ENCODE measurements at places on chromosomes 7 and 10.

GRCh38 chr10:72407471-72407870 is 52.8 kb upstream of the DNAJB12 start:
- DNase-seq = no peak

DNA sequence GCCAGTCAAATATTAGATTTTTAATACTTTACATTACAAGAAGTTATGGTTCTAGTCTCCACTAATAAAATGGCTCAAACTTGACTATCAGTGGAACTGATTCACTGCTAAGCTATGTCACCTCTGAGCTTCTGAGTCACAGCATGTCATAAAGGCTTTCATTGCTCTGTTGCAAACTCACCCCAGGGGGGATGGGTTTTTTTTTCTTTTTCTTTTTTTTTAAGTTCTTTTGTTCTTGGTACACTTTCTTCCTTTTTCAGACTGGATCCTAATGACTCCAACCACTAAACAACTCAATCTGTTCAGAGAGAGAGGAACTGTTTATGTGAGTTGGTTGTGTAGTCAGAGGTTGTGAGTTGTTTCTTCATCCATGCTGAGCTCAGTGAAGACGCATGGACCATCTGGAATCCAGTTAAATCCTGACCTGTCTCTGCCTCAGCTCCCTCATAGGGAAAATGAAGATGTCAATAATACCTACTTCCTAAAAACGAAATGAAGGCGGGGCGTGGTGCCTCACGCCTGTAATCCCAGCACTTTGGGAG is 11.0 kb downstream of the MYOF start:
- DNase-seq = peak; percentile 99

DNA sequence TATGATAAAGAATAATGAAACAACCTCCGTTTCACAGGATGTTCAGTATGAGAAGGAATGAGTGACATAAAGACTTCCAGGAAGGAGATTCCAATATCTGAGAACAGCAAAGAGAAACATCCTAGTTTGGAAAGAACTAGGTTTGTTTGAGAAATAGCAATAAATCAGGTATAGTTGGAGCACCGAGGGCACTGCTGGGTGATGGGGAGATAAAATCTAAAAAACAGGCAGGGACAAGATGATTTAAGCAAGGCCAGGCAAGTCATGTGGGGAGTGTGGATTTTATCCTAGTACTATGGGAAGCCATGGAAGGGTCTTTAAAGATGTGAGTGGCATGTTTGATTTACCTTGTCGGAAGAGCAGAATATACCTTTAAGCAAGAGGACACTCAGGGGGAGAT is 169.7 kb downstream of the SPAG6 start:
- DNase-seq = no peak

DNA sequence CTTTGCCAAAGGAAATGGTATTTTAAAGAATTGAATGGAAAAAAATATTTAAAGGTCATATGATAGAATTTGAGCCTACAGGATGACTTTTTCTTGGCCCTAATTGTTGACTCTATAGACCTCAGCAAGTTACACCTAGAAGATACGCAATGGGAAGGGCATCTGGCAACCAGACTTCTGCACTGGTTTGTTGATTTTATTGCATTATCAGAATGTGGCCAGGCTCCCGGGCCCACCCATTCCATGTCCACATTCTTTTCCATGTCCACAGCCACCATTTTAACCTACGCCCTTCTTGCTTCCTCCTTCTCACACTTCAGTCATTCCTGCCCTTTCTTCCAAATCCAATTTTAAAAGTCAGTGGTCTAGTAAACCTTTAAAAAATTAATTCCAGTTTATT is 738.4 kb downstream of the SUGCT start:
- DNase-seq = no peak

- peak; percentile 58 for DNase-seq
Observed at GRCh38 chr10:14601872-14602725, 172.6 kb downstream of the FAM107B start.

DNA sequence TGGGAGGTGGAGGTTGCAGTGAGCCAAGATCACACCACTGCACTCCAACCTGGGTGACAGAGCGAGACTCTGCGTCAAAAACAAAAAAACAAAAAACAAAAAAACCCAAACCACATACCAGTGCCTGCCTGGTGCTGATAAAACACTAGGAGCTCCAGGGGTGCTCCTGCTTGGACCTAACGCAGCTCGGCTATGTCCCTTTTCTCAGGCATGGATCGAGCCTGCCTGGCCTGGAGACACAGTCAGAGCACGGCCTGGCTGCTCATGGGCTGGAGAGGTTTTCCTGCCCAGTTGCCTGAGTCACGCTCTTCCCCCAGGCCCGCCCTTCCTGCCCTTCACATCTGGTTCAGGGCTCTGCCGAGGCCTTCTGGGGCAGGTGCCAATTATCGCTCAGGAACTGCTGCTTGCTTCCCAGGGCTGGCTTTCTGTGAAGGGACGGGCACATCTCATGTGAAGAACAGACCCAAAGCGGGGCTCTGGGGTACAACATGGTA is 12.6 kb upstream of the NPFFR1 start:
- peak; percentile 96 for DNase-seq

GRCh38 chr7:101368422-101369165 is 5.9 kb downstream of the COL26A1 start:
- no peak for DNase-seq

- DNase-seq = no peak
Observed at GRCh38 chr10:33596422-33596821, 262.0 kb upstream of the NRP1 start.

DNA sequence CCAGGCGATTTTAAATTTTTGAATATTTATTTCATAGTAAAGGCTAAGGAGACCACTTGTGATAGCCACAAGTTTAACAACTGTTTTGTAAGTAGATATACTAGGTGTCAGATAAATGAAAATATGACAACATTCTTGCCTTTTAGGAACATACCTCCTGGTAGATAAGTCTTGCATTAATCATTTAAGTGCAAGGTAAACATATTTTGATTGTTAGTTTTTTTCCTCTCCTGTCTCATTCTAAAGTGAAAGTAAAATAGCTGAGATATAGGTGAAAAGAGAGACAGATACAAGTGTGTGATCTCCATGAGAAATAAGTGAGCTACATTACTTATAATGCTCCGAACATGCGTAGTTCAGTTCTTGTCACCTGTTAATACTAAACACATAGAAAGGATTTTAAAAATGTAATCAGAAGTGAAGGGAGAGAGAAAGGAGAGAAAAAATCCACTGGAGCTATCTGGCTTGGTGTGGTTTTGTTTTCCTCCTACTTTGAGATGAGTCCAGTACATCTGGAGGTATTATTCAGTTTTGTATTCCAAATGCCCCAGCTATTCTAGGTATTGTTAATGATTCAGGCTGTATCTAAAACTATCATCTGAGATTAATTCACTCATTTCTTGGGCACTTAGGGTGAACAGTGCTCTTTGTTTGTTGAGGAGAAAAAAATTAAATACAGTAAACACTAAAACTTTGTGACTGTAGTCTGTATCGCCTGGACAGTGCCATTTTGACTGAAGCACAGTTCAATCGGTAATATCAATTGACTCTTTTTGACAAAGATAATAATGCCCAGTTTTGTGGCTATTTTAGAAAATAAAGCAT is 21.2 kb downstream of the GLCCI1 start:
- no peak for DNase-seq

GRCh38 chr10:88642963-88643362 is 21.3 kb upstream of the LIPF start:
- DNase-seq = peak; percentile 69

DNA sequence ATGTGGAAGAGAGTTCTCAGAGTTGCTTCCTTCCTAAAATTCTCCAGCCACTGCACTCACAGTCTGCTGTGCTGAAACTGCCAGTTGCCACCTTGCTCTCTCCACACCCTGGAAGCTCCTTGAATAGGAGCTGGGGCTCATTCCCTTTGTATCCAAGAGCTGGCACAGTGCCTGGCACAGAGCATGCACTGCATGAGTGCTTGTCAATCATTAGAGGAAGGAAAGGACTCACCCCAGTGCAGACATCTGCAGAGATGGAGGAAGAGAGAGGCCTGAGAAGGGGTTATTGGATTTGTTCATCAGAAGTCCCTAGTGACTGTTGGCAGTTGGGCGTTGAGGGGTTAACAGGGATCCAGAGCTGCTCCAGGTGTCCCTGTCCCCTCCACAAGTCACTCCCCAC is 41.7 kb upstream of the DUSP5 start:
- DNase-seq = no peak

DNA sequence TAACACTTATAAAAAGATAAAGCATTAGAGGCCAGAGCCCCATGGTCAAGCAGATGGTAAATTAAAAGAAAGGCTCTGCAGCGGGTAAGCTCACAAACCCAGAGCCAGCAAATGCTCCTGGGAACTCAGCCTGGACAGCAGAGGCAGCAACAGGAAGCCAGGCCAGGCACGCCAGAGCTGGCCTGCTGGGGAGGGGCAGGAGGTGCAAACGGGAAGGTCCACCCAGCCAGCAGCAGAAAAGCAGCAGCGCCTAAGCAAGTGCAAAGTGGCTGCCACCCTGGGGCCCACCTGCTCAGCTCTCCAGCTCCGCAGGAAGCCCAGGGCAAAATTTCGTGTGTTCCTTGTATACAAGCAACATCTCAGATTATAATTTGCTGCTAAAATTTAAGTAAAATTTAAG is 82.7 kb upstream of the GPR22 start:
- DNase-seq = peak; percentile 25

GRCh38 chr7:125025620-125026019 is 96.0 kb upstream of the POT1 start:
- no peak for DNase-seq

DNA sequence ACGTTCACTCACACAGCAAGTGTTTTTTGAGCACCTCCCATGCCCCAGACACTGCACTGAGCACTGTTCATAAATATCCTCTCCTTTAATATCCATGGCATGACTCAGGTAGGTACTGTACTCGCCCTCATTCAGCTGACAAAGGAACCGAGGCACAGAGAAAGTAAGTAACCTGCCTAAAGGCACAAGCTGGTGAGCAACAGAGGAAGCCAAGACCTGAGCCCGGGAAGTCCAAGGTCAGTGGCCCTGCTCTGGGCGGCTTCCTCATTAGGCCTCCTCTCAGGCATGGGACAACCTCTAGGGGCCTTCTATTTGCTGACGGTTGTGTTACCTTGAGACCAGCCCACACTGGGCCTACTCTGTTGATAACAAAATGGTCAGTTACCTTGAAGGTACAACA is 45.1 kb upstream of the EZH2 start:
- DNase-seq = no peak

GRCh38 chr7:145360511-145361100 is 524.8 kb upstream of the TPK1 start:
- no peak for DNase-seq

DNA sequence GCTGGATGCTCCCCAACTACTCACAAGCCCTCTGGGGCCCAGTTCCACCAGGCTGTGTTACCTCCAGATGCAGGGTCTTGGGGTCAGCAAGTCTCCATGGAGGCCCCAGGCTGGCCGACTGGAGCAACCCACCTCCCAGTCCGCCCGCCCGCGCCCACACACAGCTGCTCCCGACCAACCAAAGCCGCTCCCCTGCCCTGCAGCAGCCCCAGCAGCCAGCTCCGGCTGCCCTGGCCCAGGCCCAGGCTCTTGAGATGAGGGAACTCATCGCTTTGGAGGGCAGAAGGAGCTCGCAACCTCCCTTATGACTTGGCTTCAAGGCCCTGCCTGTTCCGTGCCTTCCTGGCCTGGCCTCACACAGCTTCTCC is 47.2 kb downstream of the LRRC20 start:
- peak; percentile 24 for DNase-seq

DNA sequence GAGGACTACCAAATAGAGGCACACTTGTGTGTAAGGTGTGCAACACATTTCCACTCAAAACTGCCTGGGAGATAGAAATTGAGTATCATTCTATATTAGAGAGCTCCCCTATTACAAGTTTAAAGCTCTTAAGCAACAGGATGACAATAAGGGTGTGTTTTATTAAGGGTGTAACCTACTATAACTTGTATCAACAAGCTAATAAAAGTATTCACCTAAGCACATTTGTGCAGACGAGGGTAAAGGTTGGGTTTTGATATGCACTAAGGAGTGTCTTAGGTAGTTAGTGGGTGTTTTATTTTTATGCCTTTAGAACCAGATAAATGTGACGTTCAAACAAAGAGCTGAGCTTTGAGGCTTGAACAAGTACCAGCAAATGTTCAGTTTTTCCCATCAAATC is 2.8 kb upstream of the FAM53B start:
- no peak for DNase-seq

DNA sequence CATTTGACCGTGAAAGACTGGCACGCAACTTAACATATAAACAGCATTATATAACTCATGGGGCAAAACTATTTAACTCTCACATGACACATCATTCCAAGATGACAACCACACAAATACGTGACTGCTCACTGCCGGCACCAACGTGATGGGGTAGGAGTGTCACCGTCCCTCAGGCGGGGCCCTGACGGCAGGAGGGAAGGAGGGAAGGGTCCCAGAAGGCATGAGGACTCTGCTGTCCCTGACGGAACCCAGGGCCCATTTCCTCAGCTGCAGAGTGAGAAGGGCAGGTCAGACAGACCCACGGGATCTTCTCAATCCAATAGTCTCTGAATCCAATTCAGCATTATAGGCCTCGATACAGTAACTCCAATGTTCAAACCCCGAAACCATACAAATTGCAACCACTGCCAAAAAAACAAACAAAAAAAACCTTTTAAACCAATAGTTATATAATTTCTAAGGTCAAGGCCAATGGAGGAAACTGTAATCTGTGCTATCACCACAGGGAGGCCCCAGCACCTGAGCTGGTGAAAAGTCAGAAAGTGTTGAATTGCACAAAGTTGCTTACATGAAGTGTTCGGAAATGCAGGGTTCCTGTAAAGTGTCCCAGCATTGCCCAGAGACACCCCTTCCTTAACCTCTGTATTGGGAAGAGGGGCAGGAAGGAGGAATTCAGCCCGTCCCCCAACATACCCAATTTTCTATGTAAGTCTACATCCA is 137.4 kb downstream of the TNS3 start:
- peak; percentile 52 for DNase-seq

GRCh38 chr10:12198156-12198555 is 2.2 kb downstream of the CDC123 start:
- no peak for DNase-seq

DNA sequence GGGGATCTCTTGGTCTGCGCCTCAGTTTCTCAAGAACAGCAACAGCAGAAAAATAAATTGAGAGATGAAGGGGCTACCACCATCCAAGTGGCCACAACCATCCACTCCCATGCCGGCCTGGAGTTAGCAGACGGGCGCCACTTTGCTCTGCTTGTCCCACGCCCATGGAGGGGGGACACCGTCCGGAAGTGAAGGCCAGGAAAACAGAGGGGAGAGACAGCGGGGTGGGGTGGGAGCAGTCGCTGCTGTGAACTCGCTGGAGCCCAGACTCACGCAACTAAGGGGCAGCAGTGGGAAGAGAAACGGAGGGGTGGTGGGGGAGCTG is 135.4 kb downstream of the KIF20B start:
- no peak for DNase-seq

- DNase-seq = no peak
Observed at GRCh38 chr7:2775376-2775775, 68.7 kb downstream of the GNA12 start.

DNA sequence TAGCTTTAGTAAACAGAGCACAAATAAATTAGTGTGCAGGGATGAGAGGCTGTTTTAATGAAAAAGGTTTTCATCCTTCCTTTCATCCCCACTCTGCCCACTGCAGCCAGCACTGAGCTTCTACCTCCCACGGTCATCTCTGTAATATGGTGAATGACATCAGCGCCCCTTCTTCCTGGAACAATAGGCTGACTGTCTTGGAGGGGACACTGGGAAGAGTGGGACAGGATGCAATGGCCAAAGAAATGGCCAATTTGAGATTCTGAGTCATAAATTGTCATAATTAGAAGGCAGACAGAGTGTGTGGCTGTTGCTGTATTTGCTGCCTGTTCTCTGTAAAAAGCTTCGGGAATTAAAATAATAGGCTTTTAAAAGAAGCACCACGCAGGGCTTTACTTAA is 126.7 kb upstream of the CALN1 start:
- no peak for DNase-seq

- DNase-seq = no peak
Observed at GRCh38 chr10:19252531-19252930, 203.9 kb downstream of the MALRD1 start.

All from fibroblast of mammary gland (primary cell).